Lower leg skin (tissue), 4 donors: ENCODE measurements at places on chromosomes 4 and X.

DNA sequence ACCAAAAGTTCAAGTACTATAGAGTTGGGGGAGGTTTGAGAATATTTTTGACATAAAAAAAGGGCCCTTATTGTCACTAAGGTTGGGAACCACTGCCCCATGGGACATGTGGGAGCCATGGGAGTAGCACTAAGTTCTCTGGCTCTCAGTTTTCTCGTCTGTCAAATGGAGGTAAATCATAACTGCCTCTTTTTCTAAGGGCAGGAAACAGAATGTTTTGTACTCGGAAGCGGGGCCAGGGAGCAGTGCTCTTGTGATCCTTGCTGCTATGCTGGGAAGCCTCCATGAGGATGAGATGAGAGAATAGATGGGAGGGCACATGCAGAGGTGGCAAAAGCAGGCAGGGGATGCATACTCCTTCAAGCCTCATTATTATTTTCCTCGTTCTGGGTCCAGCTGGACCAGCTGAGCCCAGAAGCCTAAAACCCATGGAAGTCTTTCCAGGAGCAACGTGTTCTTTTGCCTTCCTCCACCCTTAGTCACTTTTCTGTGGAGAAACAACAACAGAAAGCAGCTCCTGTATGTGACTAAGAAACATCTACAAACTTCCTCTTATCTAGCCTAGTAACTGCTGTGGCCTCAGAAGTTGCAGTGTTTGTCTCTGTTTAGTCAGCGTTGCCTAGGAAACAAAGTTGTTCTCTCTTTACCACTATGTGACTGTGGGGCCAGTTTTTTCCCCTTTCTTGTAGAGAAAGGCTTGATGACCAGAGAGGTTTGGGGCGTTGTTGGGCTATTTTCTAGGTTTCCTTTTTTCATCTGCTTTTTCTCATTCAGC, 64.8 kb downstream of the TSC22D3 start:
- peak; percentile 72 for DNase-seq

DNA sequence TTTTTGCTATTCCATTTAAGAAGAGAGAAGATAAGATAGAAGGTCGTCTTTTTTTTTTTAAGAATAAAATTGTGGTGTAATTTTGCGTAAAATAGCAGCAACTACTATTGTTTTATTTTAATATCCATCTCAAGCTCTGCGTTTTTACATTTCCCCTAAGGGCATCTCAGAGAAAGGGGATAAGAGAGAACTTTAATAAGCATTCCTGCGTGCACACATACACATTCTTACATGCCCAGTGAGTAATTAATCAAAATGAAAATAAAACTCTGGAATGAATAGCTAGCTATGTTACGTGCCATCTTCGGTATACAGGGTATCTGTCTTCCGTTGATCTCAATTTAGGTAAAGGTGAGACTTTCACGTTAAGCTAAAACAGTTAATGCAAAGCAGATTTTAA, 200.3 kb upstream of the TENM3 start:
- no peak for DNase-seq

DNA sequence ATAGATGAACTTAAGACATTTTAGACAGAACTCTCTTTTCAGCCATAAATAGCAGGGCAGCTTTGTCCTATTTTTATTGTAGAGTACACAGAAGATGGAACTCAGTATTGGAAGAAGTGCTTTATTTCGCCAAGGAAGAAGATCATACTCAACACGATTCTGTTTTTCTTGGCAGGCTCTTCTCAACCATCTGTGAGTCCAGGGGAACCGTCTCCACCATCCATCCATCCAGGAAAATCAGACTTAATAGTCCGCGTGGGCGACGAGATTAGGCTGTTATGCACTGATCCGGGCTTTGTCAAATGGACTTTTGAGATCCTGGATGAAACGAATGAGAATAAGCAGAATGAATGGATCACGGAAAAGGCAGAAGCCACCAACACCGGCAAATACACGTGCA, 37.6 kb downstream of the KIT start:
- no peak for DNase-seq

- no peak for DNase-seq
Measured at GRCh38 chr4:101801958-101802357, 11.4 kb downstream of the BANK1 start.

GRCh38 chr4:170374770-170375169, 285.0 kb upstream of the AADAT start:
- no peak for DNase-seq

- DNase-seq, result no peak
Measured at GRCh38 chr4:169484485-169484884, 127.9 kb downstream of the NEK1 start.

GRCh38 chrX:71565474-71566041, 12.7 kb upstream of the GCNA start:
- DNase-seq, result no peak

DNA sequence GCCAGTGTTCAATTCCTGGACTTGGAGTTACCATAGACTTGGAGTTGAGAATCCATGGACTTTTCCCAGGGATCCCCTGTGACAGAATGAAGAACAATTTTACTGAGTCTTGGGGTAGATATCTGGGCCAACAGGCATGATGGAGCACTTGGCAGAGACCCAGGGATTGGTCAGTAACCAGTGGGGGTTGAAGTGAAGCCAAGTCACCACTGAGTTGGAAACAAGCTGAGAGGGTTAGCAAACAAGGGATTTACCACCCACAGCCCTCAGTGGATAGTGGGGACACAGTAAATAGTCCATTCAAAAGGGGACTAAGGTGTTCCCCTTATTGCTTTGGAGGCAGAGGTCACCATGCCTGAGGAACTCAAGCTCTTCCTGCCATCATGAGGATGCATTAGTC, 281.7 kb downstream of the PPP1R2C start:
- DNase-seq, result no peak

- DNase-seq, result no peak
Measured at GRCh38 chr4:182261651-182262223, 18.5 kb downstream of the TENM3 start.

- DNase-seq, result no peak
Measured at GRCh38 chrX:105219454-105220401, 766 bp downstream of the TEX13A start.

DNA sequence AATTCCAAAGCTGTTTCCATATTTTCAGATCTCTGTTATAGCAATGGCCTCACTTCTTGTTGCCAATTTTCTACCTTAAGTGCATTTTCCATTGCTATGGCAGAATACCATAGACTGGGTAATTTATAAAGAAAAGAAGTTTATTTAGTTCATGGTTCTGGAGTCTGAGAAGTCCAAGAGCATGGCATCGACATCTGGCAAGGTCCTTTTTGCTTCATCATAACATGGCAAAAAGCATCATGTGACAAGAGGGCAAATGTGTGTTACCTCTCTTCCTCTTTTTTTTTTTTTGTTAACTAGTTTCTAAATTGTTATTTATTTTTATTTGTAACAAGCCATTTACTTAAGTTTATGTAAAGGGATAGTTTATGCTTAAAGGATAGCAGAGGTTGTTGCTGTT, 45.2 kb upstream of the SYTL5 start:
- DNase-seq, result no peak

DNA sequence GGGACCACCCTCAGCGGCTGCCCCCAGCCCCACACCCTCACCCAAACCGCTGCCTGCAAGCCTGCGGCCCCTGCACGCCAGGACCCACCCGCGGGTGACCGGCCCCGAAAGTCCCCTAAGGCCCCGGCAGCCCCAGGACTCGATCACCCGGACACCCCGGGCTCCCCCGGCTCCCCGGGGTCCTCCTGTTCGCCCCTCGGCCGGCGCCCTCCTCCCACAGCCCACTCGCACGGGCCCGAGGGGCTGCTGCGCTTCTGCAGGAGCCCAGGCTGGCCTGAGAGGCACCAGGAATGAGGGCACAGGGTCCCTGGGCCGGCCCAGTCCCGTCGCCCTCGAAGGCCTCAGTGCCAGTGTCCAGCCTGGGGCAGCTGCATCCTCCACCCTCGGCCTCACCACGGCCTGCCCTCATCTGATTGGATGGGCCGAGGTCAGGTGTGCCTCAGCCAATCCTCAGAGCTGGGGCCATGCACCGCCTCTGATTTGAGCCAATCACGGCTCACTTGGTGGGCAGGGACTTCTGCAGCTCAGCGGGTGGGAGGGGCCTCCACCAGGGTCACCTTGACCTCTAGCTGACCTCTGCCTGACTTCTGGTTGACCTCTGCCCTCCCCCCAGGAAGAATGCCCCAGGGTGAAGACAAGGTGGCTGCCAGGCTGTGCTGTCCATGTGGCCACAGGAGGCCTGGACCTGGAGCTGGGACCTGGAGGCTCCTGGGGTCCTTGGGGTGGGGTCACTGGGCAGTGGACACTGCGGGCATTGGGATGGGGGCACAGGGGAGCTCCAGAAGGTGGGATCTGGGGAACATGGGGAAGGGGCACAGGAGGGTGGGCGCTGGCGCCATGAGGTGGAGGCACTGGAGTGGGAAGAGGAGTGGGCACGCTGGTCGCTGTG, 97.6 kb upstream of the NKX1-1 start:
- peak; percentile 74 for DNase-seq

- no peak for DNase-seq
Measured at GRCh38 chr4:80705311-80705710, 325.2 kb upstream of the BMP3 start.

DNA sequence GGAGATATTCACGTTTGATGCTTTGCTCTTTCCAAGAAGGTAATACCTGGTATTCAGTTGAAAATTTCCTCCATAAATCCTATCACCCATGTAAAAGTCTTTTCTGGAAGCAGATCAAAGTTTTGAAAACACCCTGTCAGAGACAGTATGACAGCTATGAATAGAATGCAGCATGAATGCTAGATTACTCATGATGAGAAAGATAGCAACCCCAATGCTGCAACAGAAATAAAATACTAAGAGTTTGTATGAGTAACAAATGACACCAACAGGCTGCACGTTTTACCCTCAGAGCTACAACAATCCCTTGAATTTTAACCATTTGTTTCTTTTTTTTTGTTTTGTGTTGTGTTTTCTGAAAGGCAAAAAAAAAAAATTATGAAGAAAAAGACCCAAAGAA, 108.6 kb downstream of the ARHGAP6 start:
- no peak for DNase-seq

GRCh38 chr4:138897811-138898226, 117.8 kb upstream of the NOCT start:
- no peak for DNase-seq

DNA sequence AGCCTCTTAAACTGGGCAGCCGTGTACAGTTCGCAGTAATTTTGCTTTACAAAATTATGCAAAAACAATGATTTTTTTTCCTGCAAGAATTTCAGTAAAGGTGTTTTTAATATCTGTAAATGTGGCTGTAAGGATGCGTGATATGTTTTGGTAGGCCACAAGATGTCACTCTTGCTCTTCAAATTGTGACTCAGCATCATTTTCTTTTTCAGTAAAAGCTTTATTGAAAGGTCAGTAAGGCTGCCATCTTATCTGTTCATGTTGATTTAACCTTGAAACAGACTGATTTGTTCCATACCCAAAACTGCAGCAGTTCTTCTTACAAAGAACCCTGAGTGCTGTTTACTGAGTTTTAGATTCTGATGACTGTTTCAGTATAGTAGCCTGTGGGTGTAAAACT, 39.9 kb downstream of the TXLNG start:
- DNase-seq, result no peak

- peak; percentile 52 for DNase-seq
Measured at GRCh38 chrX:2345562-2345961, 155.2 kb downstream of the DHRSX start.

- no peak for DNase-seq
Measured at GRCh38 chr4:168845897-168846296, 164.2 kb downstream of the CBR4 start.

DNA sequence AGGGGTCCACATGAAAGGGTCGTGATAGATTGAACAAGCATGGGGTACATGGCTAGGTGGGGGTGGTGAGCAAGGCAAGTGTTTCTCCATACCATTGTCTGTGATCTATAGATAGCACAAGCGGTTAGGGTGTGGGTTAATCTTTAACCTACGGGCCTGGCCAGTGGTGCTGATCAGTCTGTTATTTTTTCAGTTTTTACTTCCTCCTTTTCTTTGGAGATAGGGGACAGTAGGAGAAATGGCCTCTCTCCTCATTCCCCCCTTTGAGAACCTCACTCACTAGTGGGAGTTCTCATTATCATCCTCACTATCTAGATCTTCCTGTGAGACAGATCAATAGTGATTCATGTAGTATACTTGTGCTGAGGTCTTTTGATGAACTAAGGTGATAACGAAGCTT, 16.2 kb upstream of the GPKOW start:
- DNase-seq, result no peak

GRCh38 chr4:171448919-171449481, 364.2 kb upstream of the GALNTL6 start:
- DNase-seq, result no peak

GRCh38 chr4:105145156-105145902, 1.3 kb upstream of the TET2 start:
- DNase-seq, result no peak

GRCh38 chr4:113502476-113502875, 259.1 kb downstream of the CAMK2D start:
- DNase-seq, result no peak

GRCh38 chr4:14607001-14607400, 395.3 kb upstream of the CPEB2 start:
- DNase-seq, result no peak

DNA sequence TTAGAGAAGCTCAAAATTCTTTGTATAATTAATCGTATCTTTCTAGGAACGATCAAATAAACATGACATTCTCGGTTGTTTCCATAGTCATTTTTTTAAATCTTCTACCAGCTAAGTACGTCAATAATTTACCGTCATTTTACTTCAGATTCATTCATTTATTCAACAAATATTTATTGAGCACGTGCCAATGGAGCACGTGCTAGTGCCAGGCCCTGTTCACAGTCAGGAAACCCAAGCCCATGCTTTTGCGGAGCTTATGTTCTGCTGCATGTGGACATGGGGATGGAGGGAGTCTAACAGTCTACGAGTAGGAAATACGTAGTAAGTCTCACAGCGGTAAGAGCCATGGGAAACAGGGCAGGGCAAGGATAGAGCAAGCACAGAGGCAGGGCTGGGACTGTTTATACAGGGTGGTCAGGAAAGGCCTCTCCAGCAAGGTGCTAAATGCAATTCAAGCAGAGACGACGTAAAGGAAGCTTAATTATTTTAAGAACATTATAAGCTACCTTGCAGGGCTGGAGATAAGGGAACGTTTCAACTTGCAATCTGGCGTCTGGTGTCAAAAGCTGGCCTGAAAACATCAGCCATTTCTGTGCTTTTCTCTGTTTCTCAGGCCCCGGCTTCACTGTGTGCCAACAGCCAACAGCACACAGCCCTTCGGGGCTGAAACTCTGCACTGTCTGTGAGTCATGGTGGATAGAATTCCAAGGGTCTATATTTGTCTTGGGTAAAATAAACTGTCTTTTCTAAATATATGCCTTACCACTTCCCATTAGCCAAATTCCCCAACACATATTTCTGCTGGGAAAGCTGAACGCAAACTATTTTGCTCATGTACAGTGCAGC, 517.1 kb upstream of the ZFP42 start:
- DNase-seq, result peak; percentile 14
